ENCODE measurements at places on chromosomes 1 and 21.

DNA sequence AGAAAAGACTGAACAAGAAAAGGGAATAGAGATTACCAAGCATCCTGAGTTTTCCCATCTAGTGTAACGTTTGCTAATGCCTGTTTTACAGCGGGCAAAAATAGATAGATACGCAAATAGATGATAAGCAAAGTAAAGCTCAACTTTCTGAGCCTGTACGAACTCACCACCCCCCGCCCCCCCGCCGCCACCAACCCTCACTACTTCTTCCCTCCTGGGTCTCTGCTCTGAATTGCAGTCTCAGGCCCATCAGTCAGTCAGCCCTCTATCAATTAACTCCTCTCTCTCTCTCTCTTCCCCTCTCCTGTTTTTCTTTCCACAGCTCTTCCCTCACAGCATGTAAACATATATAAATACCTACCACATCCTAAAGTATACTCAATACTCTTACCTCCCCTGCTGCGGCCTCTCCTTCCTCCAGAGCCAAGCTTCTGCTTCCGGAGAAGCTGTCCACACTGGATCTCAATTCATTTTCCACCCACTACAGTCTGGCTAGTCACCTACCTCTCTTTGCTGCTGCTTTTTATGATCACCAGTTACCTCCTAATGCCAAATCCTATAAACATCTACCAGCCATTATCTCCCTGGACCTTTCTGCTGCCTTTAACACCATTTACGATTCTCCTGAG lies 64.6 kb downstream of the CAPN2 start:
- no peak for DNase-seq

GRCh38 chr1:61119085-61119484 lies 36.7 kb downstream of the NFIA start:
- DNase-seq: no peak

- DNase-seq: no peak
These were observed 137.4 kb upstream of the USP25 start for GRCh38 chr21:15592271-15592860.

DNA sequence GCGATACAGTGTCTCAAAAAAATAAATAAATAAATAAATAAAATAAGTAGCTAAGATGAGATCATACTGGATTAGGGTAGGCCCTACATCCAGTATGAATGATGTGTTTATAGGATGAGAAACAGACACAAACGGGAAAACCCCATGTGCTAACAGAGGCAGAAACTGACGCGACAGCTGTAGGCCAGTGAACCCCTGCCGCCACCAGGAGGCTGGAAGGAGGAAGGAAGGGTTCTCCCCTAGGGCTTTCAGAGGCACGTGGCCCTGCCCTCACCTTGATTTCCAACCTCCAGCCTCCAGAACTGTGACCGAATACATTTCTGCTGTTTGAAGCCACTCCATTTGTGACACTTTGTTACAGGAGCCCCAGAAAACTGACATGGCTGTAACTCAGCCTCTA lies 38.5 kb downstream of the CHD5 start:
- no peak for DNase-seq

GRCh38 chr1:116571215-116571919 lies 541 bp upstream of the CD58 start:
- no peak for DNase-seq

GRCh38 chr21:38948377-38949069 lies 142.8 kb downstream of the ETS2 start:
- DNase-seq: no peak

DNA sequence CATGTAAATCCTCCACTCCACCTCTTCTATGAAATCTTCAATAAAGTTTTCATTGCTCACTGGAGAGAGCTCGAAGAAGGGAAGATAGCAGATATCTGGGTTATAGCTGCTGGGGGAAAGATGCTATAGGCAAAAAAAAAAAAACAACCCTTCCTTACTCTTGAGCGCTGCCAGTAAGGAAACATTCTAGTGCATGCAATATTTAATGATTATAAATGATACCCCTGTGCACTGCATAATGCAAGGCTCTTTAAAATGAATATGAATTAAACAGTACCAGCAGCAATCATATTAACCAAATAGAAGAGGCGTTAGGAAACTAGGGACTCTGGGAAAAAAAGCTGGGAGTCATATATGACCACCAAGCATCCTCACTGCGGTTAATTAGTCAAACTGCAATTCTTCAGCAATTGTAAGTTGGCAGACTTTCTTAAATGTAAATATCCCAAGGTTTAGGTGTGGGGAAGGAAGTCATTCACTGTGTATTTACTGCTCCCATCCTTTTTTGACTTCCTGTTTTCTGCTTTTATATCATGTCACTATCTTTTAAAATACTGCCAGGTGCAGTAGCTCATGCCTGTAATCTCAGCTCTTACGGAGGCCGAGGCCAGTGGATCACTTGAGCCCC lies 3.7 kb upstream of the DMRTB1 start:
- DNase-seq: no peak

DNA sequence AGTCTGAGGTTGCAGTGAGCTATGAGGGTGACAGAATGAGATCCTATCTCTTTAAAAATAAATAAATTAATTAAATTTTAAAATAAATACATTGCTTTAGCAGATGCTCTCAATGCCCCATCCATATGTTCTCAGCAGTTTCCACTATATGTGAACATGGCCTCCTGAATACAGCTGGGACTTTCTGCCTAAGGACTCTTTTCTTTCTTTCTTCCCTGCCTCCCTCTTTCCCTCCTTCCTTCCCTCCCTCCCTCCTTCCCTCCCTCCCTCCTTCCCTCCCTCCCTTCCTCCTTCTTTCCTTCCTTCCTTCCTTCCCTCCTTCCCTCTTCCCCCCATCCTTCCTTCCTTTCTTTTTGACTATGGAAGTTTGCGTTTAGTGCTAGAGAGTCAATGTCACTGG lies 10.2 kb upstream of the GRIK1 start:
- DNase-seq: no peak

DNA sequence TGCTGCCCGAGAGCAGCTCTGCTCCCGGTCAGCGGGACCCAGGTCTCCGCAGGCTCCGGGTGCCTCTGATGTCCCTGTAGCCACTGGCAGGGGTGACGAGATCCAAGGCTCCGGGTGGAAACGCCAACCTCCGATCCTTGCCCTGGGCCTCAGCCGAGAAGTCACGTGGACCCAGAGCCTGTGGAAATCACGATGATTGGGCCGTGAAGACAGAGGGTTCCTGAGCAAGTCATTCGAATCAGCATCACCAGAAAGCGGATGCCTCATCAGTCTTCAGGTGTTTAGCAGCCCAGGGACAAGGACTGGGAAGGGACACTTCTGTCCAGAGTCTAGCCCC lies 12.5 kb downstream of the LRRC3 start:
- no peak for DNase-seq

GRCh38 chr1:223208164-223209076 lies 65.4 kb upstream of the TLR5 start:
- no peak for DNase-seq

- DNase-seq: no peak
These were observed 41.2 kb downstream of the TRIM11 start for GRCh38 chr1:228365271-228366061.

GRCh38 chr1:180070286-180070685 lies 84.4 kb upstream of the QSOX1 start:
- no peak for DNase-seq

DNA sequence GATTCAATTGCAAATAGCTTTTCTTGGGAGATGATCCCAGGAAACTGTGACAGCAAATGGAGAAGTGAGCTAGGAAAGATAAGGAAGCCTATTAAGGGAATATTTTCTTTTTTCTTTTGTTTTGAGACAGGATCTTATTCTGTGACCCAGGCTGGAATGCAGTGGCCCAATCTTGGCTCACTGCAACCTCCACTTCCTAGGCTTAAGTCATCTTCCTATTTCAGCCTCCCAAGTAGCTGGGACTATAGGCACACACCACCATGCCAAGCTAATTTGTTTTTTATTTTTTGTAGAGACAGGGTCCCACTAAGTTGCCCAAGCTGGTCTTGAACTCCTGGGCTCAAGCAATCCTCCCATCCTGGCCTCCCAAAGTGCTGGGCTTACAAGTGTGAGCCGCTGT lies 433.7 kb downstream of the RPS6KC1 start:
- DNase-seq: no peak

- no peak for DNase-seq
These were observed 338.2 kb downstream of the ASTN1 start for GRCh38 chr1:176826265-176826664.

- DNase-seq: no peak
These were observed 8.8 kb upstream of the COL16A1 start for GRCh38 chr1:31712630-31713029.

DNA sequence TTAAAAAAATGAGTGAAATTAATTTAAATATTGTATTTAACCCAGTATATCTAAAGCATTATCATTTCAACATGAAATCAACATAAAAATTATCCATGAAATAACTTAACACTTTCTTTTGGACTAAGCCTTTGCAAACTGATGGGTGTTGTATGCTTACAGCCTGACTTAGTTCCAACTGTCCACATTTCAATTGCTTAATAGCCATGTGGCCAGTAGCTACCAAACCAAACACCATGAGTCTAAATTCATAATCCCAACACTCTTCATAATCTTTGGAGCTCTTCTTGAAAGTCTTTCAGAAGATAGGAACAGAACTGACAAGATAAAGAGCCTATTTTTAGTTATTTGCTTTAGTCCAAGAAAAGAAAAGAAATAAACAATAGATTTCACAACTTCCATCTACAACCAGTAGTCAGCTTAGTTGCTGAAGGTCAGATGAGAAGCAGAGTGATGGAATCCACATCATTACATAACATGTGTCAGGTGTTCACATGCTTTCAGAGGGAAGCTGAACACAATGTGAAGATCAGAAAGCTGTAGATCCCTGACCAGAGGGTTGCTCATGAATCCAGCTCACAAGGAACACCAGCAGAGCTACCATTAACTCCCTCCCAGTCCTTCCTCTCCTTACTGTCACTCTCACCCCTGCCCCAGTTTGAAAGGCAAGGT lies 144.0 kb upstream of the ZNF648 start:
- no peak for DNase-seq

- DNase-seq: peak; percentile 69
These were observed 34.4 kb downstream of the NTPCR start for GRCh38 chr1:232984577-232985425.

GRCh38 chr1:52032124-52032784 lies 1.4 kb downstream of the KTI12 start:
- DNase-seq: no peak

DNA sequence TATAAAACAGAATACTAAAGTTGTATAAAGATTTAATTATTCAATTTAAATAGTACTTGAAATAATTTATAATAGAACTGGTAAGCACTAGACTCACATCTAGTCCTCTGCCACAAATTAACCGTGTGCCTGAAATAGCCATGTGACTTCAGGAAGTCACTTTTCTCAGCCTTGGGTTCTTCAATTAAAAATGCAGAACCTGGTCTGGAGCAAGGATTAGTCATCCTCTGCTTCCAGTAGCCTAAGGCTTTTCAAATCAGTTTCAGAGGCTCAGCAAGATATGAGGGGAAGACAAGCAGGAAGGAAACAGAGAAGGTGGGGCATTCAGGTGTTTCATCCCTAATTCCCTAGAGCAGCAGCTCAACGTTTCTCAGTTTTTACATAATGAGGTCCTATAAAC lies 23.0 kb downstream of the DPH5 start:
- no peak for DNase-seq

DNA sequence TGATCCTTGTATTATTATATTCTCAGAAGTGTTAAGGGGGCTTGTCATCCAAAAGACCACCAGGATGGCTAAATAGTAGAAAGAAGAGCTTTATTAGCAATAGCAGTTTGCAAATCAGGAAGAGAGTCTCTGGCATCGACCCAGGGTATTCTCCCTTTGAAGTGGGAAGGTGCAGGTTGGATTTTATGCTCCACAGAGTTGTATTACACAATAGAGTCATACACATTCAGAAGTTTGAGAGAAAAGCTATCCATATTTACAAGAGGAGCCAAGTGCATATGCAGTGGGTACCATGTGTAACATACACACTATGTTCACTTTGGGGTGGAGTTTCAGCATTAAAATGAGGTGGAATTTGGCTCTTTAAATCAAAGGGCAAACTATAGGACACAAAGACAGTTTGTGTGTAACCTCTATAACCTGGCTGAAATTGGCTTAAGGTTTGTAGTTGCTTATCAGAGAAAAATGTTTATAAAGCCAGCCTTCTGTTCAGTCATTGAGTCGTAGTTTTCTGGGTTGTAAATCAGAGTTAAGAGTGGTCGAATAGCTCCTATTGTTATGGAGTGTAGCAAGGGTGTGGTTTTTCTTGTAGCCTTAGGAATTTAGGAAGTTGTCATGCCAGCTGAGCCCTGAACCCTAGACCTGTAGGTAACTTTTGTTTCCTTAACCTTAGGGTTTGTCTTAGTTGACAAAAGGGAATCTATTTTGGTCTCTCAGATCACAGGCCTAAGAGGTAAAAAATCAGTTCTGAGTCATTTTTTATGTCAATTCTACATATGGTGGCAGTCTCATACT lies 125.3 kb downstream of the DNM3 start:
- DNase-seq: no peak

GRCh38 chr1:232797856-232798510 lies 7.2 kb upstream of the MAP10 start:
- no peak for DNase-seq

DNA sequence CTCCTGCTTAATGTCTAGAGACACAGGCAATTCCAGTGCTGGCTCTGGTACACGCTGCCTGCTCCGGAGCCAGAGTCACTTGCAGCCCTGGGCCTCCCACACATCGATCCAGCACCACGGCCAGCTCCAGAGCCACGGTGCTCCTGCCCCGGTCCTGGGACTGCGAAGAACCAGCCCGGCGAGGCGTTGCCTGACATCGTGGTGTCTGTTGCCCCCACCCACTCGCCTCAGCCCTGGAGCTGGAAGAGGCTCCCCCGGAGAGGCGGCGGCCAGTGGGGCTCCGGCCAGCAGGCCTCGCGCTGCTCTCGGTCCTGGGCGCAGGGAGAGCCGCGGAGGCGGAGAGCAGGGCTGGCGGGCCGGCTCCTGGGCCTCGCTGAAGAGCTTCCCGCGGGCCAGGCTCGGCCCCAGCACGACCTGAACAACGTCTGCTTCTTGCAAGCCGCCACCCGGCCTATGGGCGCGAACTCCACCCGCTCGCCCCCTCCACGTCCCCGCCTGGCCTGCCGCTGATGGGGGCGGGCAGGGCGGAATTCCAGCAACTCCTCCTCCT lies 364.8 kb downstream of the CEP170 start:
- DNase-seq: no peak

DNA sequence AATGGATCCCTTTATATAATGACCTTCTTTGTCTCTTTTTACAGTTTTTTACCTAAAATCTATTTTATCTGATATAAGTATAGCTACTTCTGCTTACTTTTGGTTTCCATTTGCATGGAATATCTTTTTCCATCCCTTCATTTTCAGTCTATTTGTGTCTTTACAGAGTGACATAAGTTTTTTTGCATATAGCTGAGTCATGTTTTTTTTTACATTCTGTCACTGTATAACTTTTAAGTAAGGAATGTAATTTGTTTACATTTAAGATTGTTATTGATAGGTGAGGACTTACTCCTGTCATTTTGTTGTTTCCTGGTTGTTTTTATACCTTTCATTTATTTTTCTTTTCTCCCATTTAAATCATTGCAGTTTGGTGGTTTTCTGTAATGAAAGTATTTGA lies 402.7 kb upstream of the ADGRL2 start:
- DNase-seq: no peak

DNA sequence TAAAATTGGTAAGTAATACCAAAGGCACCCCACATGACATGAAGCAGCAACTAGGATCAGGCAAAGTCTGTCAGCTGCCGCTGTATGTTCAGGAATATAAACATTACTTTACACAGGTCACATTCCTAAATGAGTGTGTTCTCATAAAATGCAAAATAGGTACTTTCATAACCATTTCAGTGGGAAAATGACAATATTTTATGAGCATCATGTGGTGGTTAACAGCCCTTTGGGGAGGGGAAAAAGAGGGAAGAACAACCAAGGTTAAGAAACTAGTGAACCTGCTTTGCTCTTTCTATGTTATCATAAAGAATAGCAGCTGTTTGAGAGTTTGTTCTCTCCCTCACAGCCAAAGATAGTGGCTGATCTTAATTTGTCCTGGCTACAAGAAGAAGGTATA lies 105.4 kb upstream of the LBR start:
- DNase-seq: no peak
